Fibroblast of lung (primary cell): ENCODE measurements at places on chromosomes 11 and 22. TPM values are rescaled to one million over a fixed set of nuclear protein-coding genes. Genes with fewer than 3 reads are reported as not detected.

- no peak for DNase-seq
Observed at GRCh38 chr11:73956876-73957653, 6.2 kb downstream of the DNAJB13 start.

The OR6T1 gene
- total RNA-seq = not detected in 2 replicates

GRCh38 chr22:37161443-37161842 is 11.7 kb upstream of the IL2RB start:
- no peak for DNase-seq

DNA sequence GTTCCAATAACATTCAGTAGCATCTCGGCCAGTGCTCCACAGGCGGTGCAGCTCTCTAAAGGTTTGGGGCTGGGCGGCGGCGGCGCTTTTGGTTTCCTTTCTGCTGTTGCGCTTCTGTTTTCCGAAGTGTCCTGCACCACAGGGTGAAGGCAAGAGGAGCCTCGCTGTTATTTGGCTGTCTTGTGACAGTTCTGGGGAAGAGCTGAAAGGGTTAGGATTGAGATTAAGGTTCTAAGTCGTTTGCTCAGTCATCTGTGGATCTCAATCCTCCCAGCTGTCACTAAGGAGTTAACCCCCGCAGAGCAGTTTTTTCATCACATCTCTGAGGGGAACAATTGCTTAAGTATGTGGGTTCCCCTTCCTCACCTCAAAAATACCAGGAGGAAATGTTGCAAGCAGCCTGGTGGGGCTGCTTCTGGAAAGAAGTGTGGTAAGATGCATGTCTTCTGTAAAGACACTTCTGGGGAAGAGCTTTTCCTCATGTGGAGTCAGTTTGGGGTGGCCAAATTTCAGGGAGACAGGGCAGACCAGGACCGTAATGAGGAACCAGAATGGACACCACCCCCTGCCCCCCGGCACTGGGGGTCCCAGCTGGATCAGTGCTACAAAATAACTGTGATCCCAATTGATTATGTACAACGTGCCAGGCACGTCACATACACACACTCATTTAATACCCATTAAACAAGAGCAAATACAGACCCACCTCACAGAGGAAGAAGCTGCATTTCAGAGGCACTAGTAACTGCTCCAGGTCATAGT is 14.2 kb downstream of the TMEM121B start:
- no peak for DNase-seq

The MRGPRF gene
- total RNA-seq = 63.9 and 84.2 TPM in 2 replicates

The ZC3H12C gene
- total RNA-seq = 8.5 and 10.1 TPM in 2 replicates

GRCh38 chr11:12070446-12071267 is 39.7 kb upstream of the MICAL2 start:
- DNase-seq = no peak

GRCh38 chr11:96206955-96207354 is 136.0 kb downstream of the MAML2 start:
- no peak for DNase-seq

GRCh38 chr11:1834779-1835670 is at the start of gene SYT8:
SYT8 (plus strand) TSS chr11:1834990; CDS start chr11:1835106, 116 bp downstream.
- DNase-seq = no peak

The MS4A12 gene
- total RNA-seq = not detected in 2 replicates

The SLC35C1 gene
- 10.4 and 11.8 TPM in 2 replicates for total RNA-seq

- no peak for DNase-seq
Observed at GRCh38 chr11:3091081-3091845, 34.0 kb upstream of the CARS1 start.

DNA sequence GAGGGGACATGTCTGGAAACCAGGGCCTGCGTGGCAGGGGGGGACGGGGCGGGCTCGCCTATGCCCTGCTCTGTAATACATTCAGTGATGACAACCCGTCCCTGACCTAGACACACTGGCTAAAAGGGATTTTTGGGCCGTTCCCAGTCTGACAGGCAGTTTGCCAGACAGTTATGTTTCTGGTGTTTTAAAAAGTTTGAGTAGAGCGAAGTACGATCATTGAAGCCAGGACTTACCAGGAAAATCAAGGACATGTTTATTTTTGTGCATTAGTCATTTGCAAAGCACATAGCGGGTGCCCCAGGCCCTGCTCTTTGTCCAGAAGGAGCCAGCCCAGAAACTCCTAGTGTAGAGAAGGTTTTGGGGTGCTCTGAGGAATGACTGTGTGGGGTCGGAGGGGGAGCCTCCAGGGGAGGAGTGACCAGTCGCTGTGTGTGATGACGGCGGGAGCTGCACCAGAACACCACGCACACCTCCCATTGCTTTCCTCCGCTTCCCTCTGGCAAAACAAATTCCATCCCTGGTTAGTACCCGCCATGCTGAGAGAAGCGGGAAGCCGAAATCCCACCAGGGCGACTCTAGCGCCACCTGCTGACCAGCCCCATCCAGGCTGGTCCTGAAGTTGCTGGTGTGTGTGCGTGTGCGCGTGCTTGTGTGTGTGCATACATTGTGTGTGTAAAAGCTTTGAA is 50.8 kb downstream of the FBLN1 start:
- peak; percentile 87 for DNase-seq

The PDE2A gene
- total RNA-seq = 0.50 and 0.77 TPM in 2 replicates

DNA sequence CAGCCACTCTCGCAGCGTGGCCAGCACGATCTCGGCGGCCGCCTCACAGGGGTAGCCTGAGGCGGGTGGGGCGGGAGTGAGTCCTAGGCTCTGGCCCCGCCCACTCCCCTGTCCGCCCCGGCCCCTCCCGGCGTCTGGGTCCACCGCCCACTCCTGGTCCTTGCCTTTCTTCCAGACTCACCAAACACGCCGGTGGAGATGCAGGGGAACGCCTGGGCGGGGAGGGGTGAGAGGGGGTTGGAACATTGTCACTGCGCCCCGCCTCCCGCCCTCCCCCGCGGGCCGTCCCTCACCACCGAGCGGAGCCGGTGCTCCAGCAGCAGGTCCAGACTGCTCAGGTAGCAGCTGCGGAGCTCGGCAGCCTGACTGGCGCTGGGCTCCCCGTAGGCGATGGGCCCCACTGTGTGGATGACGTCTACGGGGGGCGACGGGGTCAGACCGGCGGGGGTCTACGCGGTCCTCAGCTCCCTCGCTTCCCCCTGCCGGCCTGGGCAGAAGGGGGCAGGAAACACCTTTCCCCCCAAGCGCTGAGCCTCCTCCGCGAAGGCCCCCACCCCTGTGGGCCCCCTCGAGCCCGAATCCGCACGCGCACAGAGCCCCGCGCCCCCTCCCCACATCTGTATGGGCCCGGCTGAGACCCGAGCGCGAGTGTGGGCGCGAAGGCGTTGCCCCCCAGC is 13.2 kb downstream of the OTUB1 start:
- DNase-seq = peak; percentile 64

- no peak for DNase-seq
Observed at GRCh38 chr11:68064926-68065325, 26.1 kb downstream of the TCIRG1 start.

DNA sequence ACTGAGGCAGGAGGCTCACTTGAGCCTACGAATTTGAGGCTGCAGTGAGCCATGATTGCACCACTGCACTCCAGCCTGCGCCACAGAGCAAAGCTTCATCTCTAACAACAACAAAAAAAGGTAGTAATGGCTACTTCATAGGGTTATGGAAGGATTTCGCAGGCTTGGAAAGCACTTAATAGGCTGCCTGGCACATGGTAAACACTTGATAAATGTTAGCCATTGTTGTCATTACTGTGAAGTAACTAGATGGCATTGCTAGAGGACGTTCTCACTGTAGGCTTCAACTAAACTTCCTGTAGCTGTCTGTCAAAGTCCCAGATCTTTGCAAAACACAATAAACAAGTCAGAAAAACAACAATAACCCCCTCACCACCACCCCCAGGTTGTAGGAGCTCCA is 357.2 kb upstream of the NARS2 start:
- no peak for DNase-seq

DNA sequence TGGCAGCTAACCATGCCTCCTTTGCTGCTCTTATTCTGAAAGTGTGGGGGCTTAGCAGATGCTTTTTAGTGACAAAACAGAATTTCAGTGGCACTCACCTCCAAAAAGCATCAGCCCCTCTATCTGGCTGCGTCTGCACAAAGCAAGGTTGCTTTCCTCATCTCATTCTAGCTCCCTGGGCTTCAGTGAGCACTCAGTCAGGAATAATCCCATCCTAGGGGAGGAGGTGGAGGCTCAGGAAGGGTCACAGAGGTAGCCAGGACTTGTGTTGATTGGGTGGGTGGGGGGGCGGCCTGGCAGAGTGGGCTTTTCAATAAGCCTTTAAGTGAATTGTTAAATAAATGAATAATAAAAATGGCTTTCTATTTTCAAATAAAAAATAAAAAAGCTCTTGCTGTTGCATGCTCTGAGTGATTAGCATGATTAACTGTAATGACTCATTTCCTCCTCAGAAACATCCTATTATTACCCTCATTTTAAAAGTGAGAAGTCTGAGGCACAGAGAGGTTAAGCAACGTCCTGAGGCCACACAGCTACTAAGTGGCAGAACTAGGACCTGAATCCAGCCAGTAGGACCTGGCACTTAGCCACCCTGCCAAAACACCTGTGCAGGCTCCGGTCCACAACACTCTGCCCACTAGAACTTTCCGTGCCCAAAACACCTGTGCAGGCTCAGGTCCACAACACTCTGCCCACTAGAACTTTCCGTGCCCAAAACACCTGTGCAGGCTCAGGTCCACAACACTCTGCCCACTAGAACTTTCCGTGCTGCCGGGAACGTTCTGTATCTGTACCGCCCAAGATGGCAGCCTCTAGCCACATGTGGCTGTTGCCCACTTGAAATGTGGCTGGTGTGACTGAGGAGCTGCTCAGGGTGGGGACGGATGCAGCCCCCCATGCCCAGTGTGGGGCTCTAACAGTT is 5.5 kb downstream of the B3GAT1 start:
- DNase-seq = no peak
